AG10803 (cell line): ENCODE measurements at places on chromosomes 12 and 14.

GRCh38 chr14:95515596-95516552, 576 bp downstream of the SYNE3 start:
- DNase-seq, result peak; percentile 46

- DNase-seq, result no peak
Observed at GRCh38 chr14:76662580-76662979, 98.7 kb upstream of the VASH1 start.

- no peak for DNase-seq
Observed at GRCh38 chr12:94228488-94228907, 80.1 kb downstream of the PLXNC1 start.

DNA sequence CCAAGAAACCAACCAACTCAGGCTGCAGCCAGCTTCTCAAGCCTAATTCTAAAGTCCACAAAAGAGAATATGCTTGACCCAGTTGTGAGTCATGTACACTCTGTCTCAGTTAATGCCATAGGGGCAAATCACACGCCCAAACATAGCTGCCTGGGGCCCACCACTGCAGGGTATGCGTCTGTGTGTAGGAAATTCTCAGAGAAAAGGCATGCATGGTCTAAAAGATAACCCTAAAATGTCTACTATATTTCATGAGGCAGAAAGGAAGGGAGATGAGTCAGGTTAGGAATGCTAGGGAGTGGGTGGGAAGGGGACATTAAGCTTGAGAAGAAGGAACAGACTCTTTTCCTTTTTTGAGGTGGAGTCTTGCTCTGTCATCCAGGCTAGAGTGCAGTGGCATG, 22.3 kb upstream of the SPTLC2 start:
- peak; percentile 85 for DNase-seq

DNA sequence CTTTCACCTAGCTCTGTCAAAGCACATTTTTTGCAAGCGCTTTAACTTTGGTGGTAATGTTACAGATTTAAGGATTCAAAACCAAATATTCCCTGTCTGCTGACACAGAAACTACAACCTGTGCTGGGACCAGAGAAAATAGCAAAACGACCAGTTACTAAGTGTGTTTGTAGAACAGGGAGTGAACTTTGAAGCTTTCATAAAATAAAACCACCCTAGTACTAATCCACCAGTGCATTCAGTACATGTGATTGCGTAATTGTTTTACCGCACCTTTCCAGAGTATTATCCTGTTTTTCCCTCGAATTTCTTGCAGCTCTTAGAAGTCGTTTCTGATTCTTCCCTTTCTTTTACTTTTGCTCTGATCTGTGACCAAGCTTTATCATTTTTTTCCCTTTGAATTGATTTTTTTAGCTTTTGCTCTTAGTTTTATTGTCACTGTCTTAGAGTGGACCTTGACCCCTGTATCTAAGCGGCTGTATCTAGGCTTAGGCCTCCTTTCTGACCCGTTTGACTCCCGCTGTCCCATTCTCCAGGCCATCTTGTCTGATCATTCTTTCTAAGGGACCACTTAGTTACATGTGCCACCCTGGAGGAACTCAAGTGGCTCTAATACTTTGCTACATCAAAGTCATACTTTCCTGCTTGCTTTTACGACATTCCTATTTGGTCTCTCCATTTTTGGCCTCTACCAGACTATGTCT, 429.4 kb downstream of the PCNX1 start:
- no peak for DNase-seq

DNA sequence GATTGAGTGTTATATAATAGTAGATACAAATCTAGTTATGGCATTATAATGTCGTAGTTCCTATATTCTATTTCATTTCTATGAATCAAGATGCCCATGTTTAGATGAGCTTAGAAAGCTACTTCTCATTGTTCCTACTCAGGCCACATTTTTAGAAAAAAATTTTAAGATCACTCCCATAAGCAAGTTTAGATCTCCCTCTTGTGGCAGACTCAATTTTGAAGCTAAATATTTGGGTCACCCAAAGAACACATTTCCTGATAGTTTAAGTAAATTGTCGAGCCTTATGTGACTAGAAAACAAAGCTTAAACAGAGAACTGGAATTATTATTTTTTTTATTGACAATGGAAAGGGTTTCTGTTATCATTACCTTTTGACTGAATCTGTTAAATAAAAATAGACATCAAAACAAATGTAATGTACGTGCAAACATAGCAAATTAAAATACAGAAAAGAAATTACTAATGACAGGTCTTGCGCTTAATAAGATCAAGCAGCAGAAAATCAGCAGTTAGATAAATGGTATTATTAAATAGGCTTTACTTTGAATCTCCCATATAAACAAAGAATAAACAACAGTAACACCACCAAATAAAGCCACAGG, 180.2 kb downstream of the ACSS3 start:
- peak; percentile 64 for DNase-seq

DNA sequence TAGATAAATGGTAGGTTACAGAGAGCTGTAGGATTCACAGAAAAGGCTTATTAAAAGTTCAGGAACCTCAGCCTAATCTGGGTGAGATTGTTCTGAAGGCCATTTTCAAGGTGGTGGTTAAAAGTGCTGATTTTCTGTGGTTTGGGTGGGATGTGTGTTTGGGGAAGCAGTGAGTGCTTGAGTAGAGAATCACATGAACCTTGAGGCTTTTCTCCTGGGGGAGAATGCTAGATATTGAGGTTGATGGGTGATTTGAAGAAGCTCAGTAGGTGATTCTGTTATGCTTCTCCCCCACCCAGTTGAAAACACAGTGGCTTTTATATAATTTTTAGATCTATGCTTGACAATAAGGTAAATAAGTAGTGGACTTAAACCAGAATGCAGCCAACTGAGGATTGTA, 420.9 kb downstream of the PCNX1 start:
- DNase-seq, result no peak

DNA sequence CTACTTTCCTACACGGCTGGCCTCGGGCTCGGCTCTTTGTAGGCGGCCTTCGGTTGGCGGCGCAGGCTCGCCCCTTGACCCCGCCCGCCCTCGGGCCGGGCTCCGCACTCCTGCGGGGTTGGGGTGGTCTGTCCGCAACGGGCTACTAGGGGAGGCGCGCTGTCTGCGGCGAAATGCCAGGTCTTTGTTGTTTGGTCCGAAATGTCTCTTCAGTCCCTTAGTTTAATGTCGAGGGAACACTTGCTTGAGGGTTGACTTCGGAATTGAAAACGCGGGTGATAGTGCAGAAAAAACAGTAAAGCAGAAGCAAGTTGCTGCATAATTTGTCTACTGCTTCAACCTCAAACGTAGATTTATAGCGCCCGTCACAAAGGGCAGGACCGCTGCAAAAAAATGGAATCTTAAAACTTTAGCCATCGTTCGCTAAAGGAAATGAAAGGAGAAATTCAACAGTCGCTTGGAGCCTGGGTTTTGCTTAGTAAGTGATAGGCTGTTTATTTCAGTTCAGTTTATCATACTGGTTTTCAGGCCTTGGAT, 390 bp downstream of the JKAMP start:
- DNase-seq, result peak; percentile 37

GRCh38 chr12:94445662-94446061, 14.0 kb downstream of the CEP83 start:
- DNase-seq, result no peak

DNA sequence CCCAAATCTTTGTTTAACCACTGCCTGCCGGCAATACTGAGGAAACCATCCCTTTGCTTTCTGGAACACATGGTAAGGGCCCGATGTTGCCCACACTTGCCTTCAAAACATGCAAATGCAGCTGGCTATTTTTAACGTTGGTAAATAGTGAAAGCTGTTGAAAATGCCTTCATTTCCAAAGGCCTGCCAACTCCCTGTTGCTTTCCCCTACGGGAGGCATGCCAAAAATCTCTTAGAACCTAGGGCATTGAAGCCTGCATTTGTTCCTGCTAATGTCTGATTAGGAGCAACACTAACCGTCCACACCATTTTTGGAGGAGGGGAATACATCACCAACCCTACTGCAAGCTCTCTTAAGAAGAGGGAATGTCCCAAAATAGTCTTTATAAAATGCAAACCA, 152.6 kb upstream of the NOS1 start:
- peak; percentile 17 for DNase-seq

GRCh38 chr12:15001733-15002382, 29.0 kb downstream of the PDE6H start:
- DNase-seq, result peak; percentile 15

DNA sequence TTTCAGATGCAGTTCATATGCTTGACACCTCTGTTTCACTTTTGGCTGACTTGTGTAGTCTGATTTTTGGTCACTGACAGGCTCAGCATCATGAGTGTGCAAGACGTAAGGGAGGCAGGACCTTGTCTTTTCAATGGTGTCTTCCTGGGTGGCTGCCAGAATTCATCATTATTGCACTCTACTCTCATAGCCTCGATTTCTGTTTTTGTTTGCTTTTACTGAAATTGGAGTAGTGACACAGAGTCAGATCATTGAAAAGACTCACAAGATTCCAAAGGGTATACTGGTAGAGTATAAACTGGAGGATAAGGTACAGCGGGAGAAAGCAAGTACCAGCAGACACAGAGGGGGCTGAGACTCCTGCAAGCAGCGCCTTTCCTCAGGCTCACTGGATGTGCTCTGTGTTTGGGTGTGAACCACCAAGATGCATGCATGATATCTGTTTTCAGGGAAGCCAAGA, 126.3 kb upstream of the FGD4 start:
- DNase-seq, result no peak

DNA sequence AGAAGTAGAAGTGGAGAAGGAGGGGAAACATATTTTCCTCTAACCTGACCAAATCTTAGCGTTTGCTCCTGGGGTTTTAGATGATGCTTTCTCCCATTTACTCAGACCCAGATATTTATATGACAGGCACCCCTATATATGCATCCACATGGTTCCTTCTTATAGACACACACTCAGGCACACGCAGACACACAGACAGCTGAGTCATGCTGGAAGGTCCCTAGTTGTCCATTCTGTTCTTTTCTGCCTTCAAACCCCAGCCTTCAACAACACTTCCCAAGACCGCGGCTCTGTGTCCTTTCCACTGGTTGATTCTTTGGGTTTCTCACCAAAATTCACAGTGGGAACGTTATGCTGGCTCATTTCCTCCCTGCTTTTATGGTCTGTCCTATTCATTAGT, 52.1 kb downstream of the HSPB8 start:
- DNase-seq, result no peak

DNA sequence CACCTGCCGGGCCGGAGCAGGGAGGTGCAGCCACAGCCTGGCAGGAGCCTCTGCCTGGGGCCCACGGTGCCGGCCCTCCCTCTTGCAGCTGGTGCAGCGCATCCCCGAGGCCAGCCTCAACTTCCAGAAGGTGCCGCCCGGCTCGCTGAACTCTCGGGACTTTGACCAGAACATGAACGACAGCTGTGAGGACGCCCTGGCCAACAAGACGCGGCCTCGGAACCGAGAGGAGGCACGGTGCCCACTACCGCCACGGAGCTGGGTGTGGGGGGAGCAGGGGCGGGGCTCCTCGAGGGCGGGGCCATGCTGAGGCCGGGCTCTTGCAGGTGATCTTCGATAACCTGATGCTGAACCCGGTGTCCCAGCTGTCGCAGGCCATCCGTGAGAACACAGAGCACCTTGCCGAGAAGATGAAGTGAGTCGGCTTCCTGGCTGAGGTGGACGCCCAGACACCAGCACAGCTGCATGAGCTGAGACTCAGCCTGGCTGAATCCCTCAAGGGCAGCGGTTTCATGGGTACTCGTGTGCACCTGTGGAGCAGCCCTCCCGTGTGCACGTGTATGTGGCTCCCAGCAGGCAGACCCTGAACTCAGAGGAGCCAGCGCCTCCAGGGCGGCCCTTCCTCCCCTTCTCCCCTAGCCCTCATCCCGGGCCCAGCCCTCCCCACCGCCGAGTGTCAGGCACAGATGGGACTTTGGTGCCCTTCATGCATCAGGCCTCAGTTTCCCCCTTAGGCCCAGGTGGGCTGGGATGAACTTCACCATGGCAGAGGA, 28.6 kb downstream of the CEP170B start:
- no peak for DNase-seq

DNA sequence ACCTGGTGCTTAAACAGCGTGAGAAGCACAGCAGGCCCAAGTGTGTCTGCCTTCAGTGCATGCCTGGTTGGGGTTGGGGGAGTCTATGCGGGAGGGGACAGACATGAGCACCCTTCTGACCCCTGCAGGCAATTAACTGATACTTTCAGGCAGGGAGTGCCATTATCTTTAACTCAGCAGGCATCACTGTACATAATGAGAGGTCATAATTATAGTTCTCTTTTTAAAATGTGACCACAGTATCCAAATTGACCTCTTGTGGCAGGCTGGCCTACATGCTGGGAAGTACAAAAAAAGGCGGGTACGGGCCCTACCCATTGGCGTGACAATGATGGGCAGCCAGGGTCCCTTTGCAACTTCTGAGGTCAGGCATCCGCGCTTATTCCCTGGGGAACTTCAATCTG, 209.1 kb downstream of the FOXN3 start:
- DNase-seq, result no peak

GRCh38 chr14:59097681-59098080, 90.8 kb upstream of the DAAM1 start:
- DNase-seq, result no peak
